ENCODE measurements at places on chromosomes 13 and 19.
A peak's percentile ranks its signal among the peaks of the same experiment; 100 is the strongest.

DNA sequence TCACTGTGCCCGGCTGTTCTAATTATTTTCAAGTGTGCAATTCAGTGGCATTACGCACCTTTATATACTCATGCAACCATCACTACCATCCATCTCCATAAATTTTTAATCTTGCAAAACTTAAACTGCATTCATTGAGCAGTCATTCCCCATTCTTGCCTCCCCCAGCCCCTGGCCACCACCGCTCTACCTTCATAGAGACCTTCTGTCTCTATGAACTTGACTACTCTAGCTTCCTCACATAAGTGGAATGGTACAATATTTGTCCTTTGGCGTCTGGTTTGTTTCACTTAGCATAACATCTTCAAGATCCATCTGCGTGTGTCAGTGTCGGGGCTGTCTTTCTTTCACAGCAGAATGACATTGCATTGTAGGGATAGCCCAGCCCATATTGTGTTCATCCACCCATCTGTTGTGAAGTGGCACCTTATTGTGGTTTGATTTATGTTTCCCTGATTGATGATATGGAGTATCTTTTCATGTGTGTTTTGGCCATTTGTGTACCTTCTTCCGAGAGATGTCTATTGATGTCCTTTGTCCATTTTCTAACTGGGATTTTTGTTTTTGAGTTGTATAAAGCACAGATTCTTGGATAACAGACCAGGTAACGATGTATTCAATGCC, 64.8 kb upstream of the FLT1 start:
- no peaks in the 10 kb centered on the region for H3K36me3 ChIP-seq
- peaks cover 10% of the 10 kb centered on the region for H3K4me1 ChIP-seq
- H3K27ac ChIP-seq, result no peak overlapping the region

DNA sequence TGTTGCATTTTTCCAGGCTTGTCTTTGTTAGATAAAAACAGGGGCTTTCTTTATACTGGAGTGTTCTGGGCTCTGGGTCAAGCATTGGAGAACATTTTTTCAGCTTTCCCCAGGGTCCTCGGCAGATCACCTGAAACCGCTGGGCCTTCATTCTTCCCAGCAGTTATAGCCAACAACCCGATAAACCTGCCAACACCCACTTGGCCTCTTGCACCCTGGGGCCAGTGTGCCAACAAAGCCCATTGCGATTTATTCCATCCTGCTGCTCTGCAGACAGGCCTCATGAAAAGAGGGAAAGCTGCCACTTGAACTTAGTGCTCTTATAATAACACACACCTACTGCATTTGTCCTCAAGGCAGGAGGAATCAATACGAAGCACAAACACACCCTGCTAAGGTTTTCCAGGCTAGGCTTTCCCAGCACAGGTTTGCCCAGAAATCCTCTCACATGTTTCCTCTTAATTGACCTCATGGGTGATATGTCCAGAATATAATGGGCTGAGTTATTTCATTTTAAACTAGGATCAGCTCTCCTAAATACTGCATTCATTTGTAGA, 669.3 kb downstream of the LIG4 start:
- H3K27ac ChIP-seq, result no peak overlapping the region
- H3K27me3 ChIP-seq, result no peaks in the 10 kb centered on the region
- H3K4me3 ChIP-seq, result no peak overlapping the region
- H3K4me1 ChIP-seq, result no peaks in the 10 kb centered on the region
- H3K36me3 ChIP-seq, result no peaks in the 10 kb centered on the region
- DNase-seq, result no peak

DNA sequence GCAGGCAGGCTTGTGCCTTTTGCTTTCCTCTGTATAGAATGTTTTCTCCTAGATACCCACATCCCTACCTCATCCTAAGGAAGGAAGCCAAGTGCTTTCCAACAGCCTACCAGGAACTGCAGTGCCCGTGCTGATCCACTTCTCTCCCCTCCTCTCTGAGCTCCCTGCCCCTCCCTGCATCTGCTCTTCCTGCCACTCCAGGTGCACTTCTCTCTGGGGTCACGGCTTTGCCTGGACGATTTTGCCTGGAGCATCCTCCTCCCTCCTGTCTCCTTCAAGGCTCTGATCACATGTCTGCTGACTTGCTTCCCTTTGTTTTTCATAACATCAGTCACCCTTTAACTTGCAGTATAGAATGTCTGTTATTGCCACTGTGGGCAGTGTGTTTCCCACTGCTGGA, 34.7 kb upstream of the IRS2 start:
- no peaks in the 10 kb centered on the region for H3K27me3 ChIP-seq
- no peaks in the 10 kb centered on the region for H3K36me3 ChIP-seq
- DNase-seq, result no peak
- H3K27ac ChIP-seq, result no peak overlapping the region
- peaks cover 16% of the 10 kb centered on the region for H3K4me1 ChIP-seq
- H3K4me3 ChIP-seq, result no peak overlapping the region

DNA sequence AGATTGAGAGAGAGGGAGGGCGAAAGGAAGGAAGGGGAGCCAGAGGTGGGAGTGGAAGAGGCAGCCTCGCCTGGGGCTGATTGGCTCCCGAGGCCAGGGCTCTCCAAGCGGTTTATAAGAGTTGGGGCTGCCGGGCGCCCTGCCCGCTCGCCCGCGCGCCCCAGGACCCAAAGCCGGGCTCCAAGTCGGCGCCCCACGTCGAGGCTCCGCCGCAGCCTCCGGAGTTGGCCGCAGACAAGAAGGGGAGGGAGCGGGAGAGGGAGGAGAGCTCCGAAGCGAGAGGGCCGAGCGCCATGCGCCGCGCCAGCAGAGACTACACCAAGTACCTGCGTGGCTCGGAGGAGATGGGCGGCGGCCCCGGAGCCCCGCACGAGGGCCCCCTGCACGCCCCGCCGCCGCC, at the start of gene TNFSF11:
TSS of gene TNFSF11 (plus strand) at position 142 of the 400 bp plus-strand sequence. CDS start at position 294, 152 bp downstream.
- no peaks in the 10 kb centered on the region for H3K36me3 ChIP-seq
- no peak within 1 kb of the TSS for H3K27ac ChIP-seq

GRCh38 chr13:74761801-74762757, 627.9 kb upstream of the KLF12 start:
- no peak overlapping the region for H3K4me3 ChIP-seq
- H3K27ac ChIP-seq, result no peak overlapping the region
- H3K36me3 ChIP-seq, result no peaks in the 10 kb centered on the region
- peaks cover 11% of the 10 kb centered on the region for H3K4me1 ChIP-seq
- DNase-seq, result peak; percentile 15

- H3K4me3 ChIP-seq, result no peak overlapping the region
- DNase-seq, result no peak
- H3K36me3 ChIP-seq, result peaks cover 46% of the 10 kb centered on the region
- no peak overlapping the region for H3K27ac ChIP-seq
Observed at GRCh38 chr19:11448410-11448809, 13.0 kb downstream of the PRKCSH start.

DNA sequence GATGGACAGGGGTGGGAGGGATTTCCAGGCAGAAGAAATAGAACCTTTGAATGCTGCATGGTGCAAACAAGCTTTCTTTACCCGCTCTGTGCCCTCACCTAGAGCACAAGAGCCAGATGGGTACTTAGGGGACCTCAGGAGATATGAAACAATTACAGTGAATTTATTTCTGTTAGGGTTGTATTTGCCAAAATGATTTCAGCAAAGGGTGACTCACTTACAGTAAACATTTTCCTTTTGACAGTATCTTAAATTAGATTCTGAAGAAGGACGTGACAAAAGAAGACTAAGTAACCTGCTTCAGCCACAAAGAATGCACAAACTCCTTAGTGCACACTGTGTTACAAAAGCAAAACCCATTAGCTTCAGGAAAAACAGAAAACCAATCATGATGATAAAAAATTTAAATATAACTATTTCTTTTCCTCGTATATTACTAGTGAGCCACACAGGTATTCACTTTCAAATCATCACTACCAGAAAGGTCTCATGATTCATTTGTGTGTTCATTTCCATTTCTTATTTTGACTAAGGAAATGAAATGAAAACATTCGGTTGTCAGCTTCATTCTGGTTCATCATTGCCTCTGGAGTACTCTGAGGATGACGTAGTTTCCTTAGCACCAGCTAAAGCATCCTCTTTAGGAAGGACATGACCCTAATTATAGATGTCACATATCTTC, 158.8 kb downstream of the NHLRC3 start:
- no peak overlapping the region for H3K4me3 ChIP-seq
- H3K4me1 ChIP-seq, result peaks cover 4% of the 10 kb centered on the region
- H3K36me3 ChIP-seq, result no peaks in the 10 kb centered on the region
- peaks cover 13% of the 10 kb centered on the region for H3K27me3 ChIP-seq
- no peak overlapping the region for H3K27ac ChIP-seq

DNA sequence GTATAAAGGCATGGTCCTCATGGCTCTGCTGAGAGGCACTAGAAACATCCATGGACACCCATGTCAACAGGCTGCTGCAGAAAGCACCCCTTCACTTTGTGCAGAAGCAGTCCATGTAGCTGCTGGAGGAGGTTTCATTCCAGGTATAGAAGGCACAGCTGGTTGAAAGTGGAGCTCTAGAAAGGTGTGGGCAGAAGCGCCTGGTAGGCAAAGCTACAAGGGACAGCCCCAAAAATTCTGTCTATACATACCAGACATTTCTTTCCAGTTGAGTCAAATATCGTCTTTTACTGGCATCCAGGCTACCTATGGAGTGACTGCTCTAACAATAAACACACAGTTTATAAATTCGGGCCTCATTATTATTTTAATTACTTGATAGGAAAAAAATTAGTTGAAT, 129.3 kb downstream of the ENOX1 start:
- no peak overlapping the region for H3K27ac ChIP-seq
- DNase-seq, result no peak
- no peak overlapping the region for H3K4me3 ChIP-seq
- H3K36me3 ChIP-seq, result no peaks in the 10 kb centered on the region

DNA sequence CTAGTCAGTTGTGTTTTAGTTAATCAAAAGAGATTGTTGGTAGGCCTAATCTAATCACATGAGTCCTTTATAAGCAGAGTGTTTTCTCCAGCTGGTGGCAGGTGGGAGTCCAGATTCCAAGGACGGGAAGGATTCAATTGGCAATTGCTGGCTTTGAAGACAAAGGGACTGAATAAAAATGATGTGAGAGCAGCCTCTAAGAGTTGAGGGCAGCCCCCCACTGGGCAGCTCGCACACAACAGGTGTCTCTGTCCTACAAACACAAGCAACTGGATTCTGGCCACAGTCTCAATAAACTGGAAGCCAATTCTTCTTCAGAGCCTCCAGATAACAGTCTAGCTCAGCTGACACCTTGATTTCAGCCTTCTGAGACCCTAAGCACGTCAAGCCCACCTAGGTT, 915.2 kb downstream of the PCDH9 start:
- H3K36me3 ChIP-seq, result no peaks in the 10 kb centered on the region
- H3K4me3 ChIP-seq, result no peak overlapping the region
- no peaks in the 10 kb centered on the region for H3K27me3 ChIP-seq
- no peak overlapping the region for H3K27ac ChIP-seq
- peaks cover 29% of the 10 kb centered on the region for H3K4me1 ChIP-seq

- no peak for DNase-seq
- H3K4me1 ChIP-seq, result peaks cover 18% of the 10 kb centered on the region
- H3K27ac ChIP-seq, result no peak overlapping the region
- no peak overlapping the region for H3K4me3 ChIP-seq
- no peaks in the 10 kb centered on the region for H3K36me3 ChIP-seq
- no peaks in the 10 kb centered on the region for H3K27me3 ChIP-seq
Observed at GRCh38 chr19:33312065-33312464, 9.7 kb upstream of the CEBPA start.

- no peak for DNase-seq
- no peaks in the 10 kb centered on the region for H3K36me3 ChIP-seq
- no peaks in the 10 kb centered on the region for H3K4me1 ChIP-seq
- no peak overlapping the region for H3K4me3 ChIP-seq
Observed at GRCh38 chr19:49718991-49719390, 28.1 kb downstream of the CPT1C start.

- no peaks in the 10 kb centered on the region for H3K36me3 ChIP-seq
- 0 out of 2 replicates have a peak overlapping the region, but pooled peaks have one; percentile 7 for H3K27ac ChIP-seq
- DNase-seq, result peak; percentile 37
Observed at GRCh38 chr13:110714797-110715394, 1.4 kb downstream of the ING1 start.

GRCh38 chr13:37878921-37879320, 9.3 kb upstream of the TRPC4 start:
- DNase-seq, result no peak
- H3K36me3 ChIP-seq, result no peaks in the 10 kb centered on the region
- H3K27ac ChIP-seq, result no peak overlapping the region
- H3K4me1 ChIP-seq, result no peaks in the 10 kb centered on the region
- peaks cover 72% of the 10 kb centered on the region for H3K27me3 ChIP-seq
- no peak overlapping the region for H3K4me3 ChIP-seq

GRCh38 chr19:7177926-7178325, 108.4 kb downstream of the ZNF557 start:
- H3K27me3 ChIP-seq, result no peaks in the 10 kb centered on the region
- no peaks in the 10 kb centered on the region for H3K36me3 ChIP-seq
- H3K4me1 ChIP-seq, result peaks cover 8% of the 10 kb centered on the region
- no peak for DNase-seq

DNA sequence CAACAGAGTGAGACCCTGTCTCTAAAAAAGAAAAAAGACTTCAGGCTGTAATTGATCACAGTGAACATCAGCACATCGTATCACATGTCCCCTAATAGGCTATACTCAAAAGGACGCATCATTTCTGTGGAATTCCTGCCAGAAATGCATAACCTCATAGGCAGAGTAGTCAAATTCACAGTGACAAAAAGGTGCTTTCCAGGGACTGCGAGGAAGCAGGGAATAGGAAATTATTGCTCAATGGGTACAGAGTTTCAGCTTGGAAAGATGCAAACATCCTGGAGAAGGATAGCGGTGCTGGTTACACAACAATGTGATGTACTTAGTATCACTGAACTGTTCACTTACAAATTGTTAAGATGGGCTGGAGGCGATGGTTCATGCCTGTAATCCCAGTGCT, 41.1 kb upstream of the MRI1 start:
- no peaks in the 10 kb centered on the region for H3K27me3 ChIP-seq
- H3K4me1 ChIP-seq, result peaks cover 5% of the 10 kb centered on the region
- no peaks in the 10 kb centered on the region for H3K36me3 ChIP-seq
- H3K4me3 ChIP-seq, result no peak overlapping the region

- DNase-seq, result no peak
- H3K4me1 ChIP-seq, result peaks cover 13% of the 10 kb centered on the region
- no peak overlapping the region for H3K27ac ChIP-seq
Observed at GRCh38 chr19:16446724-16447368, 24.9 kb downstream of the EPS15L1 start.

- no peaks in the 10 kb centered on the region for H3K27me3 ChIP-seq
- DNase-seq, result no peak
- H3K4me3 ChIP-seq, result no peak within 1 kb of the TSS
- no peaks in the 10 kb centered on the region for H3K36me3 ChIP-seq
Observed at GRCh38 chr19:17405250-17406045, at the start of gene BST2. TSS of gene BST2 (minus strand) at chr19:17405630. CDS start at chr19:17405575, 55 bp downstream.

- H3K4me3 ChIP-seq, result no peak overlapping the region
- H3K27me3 ChIP-seq, result no peaks in the 10 kb centered on the region
- DNase-seq, result no peak
- no peak overlapping the region for H3K27ac ChIP-seq
Observed at GRCh38 chr13:24261566-24261965, 47.8 kb upstream of the C1QTNF9 start.

- H3K4me3 ChIP-seq, result peak within 1 kb of the TSS; percentile 87
- peak; percentile 93 for DNase-seq
- peak within 1 kb of the TSS; percentile 77 for H3K27ac ChIP-seq
- H3K4me1 ChIP-seq, result peaks cover 33% of the 10 kb centered on the region
- no peaks in the 10 kb centered on the region for H3K36me3 ChIP-seq
- H3K27me3 ChIP-seq, result no peaks in the 10 kb centered on the region
Observed at GRCh38 chr19:7919610-7920518, at the start of gene SNAPC2. TSS of gene SNAPC2 (plus strand) at chr19:7920338. CDS start at chr19:7920367, 29 bp downstream.

GRCh38 chr19:513368-514165, 6.3 kb downstream of the TPGS1 start:
- DNase-seq, result no peak
- no peaks in the 10 kb centered on the region for H3K27me3 ChIP-seq
- H3K27ac ChIP-seq, result no peak overlapping the region
- H3K4me1 ChIP-seq, result 0 out of 2 replicates have a peak, but pooled peaks cover 2% of the 10 kb centered on the region
- no peaks in the 10 kb centered on the region for H3K36me3 ChIP-seq
